ENCODE measurements at places on chromosomes 3 and 15.

DNA sequence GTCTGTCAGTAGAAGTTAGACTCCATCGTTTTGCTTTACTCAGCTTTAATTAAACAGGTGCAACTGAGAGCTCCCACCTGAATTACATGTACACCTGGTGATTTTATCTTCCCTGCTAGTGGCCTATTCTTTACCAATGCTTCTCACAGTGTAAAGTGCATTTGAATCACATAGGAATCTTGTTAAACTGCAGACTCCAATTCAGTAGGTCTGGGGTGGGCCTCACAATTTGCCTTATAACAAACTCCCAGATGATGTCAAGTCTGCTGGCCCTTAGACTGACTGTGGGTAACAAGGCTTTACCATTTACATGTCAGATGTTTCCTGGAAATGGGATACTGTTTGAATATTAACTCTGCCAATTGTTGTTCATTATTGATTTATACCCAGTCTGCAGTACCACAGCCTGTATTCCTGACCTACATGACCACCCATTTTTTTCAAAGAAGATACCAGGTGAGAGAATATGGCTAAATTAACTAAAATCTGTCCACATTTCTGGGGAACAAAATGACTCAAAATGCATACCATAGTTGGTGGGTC is 37.2 kb downstream of the CMSS1 start:
- no peak for DNase-seq

- no peak for DNase-seq
Measured at GRCh38 chr3:177597311-177598096, 400.2 kb upstream of the TBL1XR1 start.

GRCh38 chr15:72006382-72006781 is 111.6 kb downstream of the MYO9A start:
- DNase-seq: no peak

DNA sequence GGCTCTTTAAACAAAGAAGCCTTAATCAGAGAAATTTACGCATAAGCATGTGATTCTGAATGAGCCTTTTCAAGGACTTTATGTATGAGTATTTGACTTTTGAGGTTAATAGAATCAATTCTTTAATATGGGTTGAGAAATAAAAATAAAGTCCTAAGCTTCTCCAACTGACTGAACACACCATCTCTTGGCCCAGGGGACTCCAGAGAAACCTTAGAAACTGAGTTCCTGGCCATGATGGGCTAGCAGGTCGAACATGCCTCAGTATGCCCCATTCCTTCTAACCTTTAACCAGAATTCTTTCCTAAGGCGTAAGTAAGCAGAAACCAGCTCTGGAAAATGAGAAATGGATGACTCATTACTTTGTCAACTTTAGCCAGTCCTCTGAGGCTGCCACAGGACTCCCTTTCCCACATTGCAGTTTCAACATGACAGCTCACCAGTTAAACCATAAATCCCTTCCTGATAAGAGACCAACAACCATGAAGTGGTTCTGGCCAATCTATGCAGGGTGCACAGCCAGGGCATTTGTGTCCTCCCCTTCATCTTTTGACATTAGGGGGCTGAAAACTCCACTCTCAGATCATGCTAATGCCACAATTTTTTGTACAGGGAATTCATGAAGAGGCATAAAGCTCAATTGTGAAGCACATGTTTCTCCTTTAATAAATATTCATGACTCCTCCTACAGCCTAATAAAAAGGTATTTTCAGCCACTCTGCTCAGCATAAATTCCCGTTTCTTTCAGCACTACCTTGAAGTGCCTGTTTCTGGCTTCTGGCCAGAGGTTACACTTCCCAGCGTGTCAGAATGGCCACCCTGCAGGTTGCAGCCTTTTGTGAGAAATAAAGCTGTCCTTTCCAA is 33.3 kb downstream of the TM4SF18 start:
- no peak for DNase-seq

DNA sequence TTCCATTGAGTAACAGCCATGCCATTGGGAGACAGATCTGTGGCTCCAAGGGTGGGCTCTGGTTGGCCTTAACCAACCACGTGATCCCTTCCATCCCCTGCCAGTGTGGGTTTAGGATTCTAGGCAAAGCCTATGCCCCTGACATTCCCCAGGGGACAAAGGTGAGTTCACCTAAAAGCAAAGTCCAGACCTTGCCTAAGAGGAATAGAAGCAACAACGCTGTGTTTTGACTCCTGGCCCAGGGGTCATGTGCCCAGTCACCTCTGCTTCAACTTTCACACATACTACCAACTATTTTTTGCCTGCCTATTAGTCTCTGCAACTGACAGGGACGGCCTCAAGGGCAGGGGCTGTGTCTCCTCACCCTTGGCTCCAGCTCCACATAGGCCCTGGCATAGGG is 42.0 kb downstream of the FAM3D start:
- no peak for DNase-seq
